ENCODE measurements at places on chromosomes 13 and 19.

GRCh38 chr19:50007947-50008346 lies 17.2 kb downstream of the VRK3 start:
- DNase-seq, result no peak

DNA sequence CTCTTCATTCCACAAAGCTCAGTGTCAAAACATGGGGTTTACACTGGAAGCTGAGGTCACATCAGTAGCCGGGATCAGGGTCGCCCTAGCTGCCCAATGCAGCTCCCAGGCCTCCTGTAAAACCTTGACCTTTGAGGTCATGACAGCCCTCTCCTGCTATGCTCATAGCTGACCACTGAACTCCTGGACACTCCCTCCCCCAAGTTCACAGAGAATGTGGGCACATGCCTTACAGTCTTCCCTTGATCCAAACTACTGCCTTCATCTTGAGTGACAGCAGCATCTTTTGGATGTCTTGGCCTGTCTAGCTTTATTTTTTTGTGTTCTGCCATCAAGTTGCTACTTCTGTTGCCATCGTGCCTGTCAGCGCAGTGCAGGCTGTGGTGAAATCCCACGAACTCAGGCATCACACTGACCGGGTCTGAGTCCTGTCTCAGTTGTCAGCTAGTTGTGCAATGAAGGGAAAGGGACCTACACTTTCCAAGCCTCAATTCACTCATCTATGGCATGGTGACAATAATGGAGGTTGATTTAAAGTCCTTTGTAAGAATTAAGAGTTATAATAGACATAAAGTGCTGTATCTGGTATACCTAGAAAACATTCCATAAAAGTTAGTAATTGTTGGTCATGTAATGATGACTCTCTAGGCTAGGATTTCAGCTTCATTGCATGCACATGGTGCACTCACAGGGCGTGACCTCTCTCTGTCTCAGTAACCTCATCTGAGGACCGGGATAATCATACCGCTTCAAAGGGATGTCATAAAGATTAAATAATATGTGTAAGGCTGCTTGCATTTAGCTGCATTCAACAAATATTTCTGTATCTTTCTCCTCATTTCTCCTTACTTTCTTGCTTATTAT lies 16.4 kb upstream of the ALOX5AP start:
- DNase-seq, result no peak

DNA sequence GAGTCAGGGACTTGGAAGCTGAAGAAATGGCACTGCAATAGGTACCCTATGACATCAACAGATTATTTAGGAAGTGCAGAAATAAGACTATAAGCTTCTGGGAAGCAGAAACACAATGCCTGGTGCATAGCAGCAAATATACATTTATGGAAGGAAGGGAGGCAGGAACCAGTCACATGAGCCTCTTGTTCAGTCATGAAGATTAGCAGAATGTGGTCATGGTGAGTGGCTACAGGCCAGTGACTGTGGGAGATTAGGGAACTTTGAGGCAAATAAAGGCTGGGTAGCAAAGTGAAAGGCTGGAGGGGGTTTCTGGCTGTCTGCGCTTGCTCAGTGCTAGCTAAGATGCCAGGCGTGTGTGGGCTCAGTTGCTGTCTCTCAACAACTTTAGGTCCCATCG lies 96.3 kb downstream of the EPSTI1 start:
- no peak for DNase-seq

- DNase-seq, result no peak
Observed at GRCh38 chr19:50833117-50833801, at the start of gene KLK15. TSS of gene KLK15 (minus strand) at chr19:50833574. CDS start at chr19:50831492, 2,082 bp downstream.

GRCh38 chr19:51140441-51140840 lies 1.7 kb upstream of the SIGLEC7 start:
- DNase-seq, result no peak

- no peak for DNase-seq
Observed at GRCh38 chr13:110618167-110618566, 2.8 kb downstream of the NAXD start.

DNA sequence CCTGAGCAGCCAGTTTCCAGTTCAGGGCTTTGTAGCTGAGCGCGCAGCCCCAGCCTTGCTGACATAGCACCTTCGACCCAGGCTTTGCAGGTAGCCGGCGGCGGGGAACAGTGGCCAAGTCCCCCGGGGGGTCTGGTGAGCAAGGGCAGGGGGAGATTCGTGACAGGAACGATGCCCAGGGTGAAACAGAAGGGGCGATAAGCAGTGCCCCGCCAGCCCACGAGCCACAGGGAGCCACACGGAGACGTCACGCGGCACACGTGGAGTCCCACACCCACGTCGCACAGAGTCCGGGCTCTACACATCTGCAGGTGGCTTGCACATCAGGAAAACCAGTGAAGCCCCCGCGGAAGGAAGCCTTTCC lies 127.2 kb downstream of the SOX1 start:
- no peak for DNase-seq

- no peak for DNase-seq
Observed at GRCh38 chr19:18832306-18833140, 764 bp downstream of the UPF1 start.

DNA sequence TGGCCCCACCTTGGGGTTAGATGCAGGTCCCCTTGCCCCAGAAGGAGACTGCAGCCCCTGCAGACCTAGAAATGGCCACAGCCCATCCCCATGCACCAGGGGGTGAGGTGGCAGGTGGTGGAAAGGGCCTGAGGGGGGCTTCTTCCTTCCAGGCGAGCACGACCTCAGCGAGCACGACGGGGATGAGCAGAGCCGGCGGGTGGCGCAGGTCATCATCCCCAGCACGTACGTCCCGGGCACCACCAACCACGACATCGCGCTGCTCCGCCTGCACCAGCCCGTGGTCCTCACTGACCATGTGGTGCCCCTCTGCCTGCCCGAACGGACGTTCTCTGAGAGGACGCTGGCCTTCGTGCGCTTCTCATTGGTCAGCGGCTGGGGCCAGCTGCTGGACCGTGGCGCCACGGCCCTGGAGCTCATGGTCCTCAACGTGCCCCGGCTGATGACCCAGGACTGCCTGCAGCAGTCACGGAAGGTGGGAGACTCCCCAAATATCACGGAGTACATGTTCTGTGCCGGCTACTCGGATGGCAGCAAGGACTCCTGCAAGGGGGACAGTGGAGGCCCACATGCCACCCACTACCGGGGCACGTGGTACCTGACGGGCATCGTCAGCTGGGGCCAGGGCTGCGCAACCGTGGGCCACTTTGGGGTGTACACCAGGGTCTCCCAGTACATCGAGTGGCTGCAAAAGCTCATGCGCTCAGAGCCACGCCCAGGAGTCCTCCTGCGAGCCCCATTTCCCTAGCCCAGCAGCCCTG lies 4.2 kb upstream of the F10 start:
- DNase-seq, result no peak

GRCh38 chr13:73399347-73400216 lies 340.8 kb downstream of the KLF5 start:
- no peak for DNase-seq

GRCh38 chr19:10681658-10682057 lies 19.6 kb upstream of the QTRT1 start:
- DNase-seq, result no peak

- no peak for DNase-seq
Observed at GRCh38 chr19:45613926-45614725, 12.1 kb upstream of the GPR4 start.

DNA sequence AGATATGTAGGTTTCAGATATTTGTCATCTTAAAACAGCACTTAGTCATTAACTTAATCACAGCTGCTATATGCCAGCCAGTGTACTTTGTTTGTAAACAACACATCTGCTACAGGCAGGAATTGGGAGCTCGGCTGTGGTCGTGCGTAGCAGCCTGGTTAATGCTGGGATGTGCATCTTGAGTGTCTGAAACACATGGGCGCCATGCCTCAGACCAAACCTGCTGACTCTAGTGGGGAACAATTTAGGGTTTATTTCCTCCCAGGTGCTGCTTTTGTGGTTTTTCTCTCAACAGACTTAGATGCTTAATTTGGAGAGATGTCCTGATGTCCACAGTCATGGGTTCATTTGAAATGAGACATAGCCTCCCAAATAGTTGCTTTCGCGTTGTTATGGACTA lies 238.5 kb upstream of the TMTC4 start:
- DNase-seq, result no peak

Data from NCI-H1105 (cell line).